Fibroblast of mammary gland (primary cell): ENCODE measurements at places on chromosomes 5 and 9.

DNA sequence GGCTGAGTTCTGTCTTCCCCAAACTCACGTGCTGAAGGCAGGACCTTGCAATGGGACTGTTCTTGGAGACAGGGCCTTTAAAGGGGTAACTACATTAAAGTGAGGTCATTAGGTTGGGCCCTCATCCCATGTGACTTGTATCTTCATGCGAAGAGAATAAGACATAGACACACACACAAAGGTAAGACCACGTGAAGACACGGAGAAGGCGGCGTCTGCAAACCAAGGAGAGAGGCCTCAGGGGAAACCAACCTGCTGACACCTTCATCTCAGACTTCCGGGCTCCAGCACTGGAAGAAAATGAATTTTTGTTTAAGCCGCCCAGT is 50.7 kb upstream of the KCNMB1 start:
- DNase-seq: no peak

GRCh38 chr9:114016101-114016500 is 62.0 kb downstream of the AMBP start:
- no peak for DNase-seq

DNA sequence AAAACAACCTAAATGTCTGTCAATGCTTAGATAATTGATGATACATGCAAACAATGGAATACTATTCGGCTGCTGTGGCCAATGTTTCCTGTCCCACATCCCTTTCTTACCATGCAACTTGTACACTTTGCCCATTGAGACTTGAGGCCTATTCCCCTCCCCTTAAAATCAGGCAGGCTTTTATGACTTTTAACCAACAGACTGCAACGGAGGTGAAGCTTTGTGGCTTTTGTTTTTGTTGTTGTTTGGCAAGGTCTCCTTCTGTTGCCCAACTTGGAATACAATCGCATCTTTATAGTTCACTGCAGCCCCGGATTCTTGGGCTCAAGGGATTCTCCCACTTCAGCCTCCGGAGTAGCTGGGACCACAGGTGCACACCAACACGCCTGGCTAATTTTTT is 5.8 kb upstream of the SLC26A2 start:
- DNase-seq: no peak

GRCh38 chr9:2810420-2811075 is 33.3 kb downstream of the PUM3 start:
- no peak for DNase-seq
